ENCODE measurements at places on chromosomes 2 and 18.
A peak's percentile ranks its signal among the peaks of the same experiment; 100 is the strongest.

- DNase-seq = no peak
Measured at GRCh38 chr2:202040079-202040844, 6.6 kb downstream of the FZD7 start.

GRCh38 chr2:134706587-134707329, 12.0 kb downstream of the TMEM163 start:
- DNase-seq = peak; percentile 9

GRCh38 chr2:70011335-70011734, 49.9 kb upstream of the ASPRV1 start:
- DNase-seq = no peak

GRCh38 chr2:126850940-126851339, 47.8 kb upstream of the TEX51 start:
- no peak for DNase-seq

GRCh38 chr2:124973396-124973795, 948.3 kb downstream of the CNTNAP5 start:
- DNase-seq = no peak

- peak; percentile 68 for DNase-seq
Measured at GRCh38 chr2:26144953-26145680, 27.8 kb upstream of the GAREM2 start.

DNA sequence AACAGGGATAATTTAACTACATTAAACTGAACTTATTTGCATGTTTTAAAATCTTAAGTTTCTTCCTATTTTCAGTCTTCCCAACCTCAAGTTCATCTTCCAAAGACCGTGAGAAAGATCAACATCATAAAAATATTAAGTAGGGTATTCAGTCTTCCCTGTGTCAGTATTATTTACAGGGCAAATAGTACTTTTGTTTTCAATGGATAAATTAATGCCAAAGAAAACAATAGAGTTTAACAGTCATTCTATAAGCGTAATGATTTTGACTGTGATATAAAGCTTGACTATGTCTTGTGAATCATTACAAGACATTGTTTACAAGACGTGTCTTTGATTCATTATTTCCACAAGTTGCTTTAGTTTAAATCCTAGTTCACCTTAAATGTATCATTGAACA, 48.0 kb upstream of the NRXN1 start:
- DNase-seq = no peak

GRCh38 chr18:7221424-7222155, 9.3 kb upstream of the LRRC30 start:
- DNase-seq = no peak

- no peak for DNase-seq
Measured at GRCh38 chr2:39121523-39122063, 742 bp upstream of the SOS1 start.

DNA sequence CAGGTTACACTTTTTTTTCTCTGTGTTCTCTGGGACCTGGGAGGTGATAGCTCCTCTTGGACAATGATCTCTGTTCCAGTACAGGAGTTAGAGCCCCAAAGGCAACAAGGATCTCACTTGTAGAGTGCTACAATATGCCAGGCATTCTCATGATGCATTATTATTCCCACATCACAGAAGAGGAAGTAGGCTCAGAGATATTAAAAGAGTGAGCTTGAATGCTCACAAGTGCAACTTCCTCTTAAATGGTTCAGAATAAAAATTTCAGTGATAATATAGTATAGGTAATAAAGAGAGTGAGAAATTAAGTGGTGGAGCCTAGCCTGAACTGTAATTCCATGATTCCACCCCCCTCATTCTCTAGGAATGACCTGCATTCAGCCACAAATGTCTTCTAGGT, 21.4 kb downstream of the POLE4 start:
- no peak for DNase-seq

DNA sequence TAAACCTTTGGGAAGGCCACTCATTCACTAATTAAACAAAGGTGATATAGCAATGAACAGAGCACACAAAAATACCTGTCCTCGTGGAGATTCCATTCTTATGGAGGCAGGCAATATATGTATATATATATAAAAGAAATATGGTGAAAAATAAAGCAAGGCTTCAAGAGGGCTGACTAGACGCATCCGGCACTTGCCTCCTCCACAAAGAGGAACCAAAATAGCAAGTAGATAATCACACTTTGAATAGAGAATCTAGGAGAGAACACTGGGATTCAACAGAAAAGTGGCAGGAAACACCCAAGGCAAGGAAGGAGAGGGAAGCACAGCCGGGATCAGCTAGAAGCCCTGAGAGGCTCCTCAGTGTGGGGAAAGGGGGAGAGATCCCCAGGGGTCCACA, 218.4 kb upstream of the FOSL2 start:
- DNase-seq = no peak

- no peak for DNase-seq
Measured at GRCh38 chr2:36951027-36951518, 15.3 kb downstream of the STRN start.

DNA sequence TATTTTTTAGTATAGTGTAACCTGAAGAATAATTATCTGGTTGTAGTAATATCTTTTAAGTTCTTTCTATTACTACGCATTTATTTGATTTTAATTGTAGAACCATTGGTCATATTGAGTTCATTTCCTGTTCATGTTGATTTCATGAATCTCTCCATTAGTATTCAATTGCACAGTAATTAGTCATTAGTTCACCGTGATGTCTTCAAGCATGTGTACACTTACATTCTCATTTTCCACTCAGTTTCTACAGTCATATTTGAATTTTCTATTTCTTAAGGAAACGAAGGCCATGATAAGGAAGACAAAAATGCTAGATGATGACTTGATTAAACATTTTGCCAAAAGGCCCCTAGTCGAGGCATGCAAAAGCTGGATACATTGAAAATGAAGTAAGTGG, 333.7 kb upstream of the FANCL start:
- no peak for DNase-seq
